ENCODE measurements at places on chromosomes 5 and 9. TPM values are rescaled to one million over a fixed set of nuclear protein-coding genes. Genes with fewer than 3 reads are reported as not detected.

GRCh38 chr9:33480106-33480505, 6.4 kb upstream of the NOL6 start:
- DNase-seq = no peak

DNA sequence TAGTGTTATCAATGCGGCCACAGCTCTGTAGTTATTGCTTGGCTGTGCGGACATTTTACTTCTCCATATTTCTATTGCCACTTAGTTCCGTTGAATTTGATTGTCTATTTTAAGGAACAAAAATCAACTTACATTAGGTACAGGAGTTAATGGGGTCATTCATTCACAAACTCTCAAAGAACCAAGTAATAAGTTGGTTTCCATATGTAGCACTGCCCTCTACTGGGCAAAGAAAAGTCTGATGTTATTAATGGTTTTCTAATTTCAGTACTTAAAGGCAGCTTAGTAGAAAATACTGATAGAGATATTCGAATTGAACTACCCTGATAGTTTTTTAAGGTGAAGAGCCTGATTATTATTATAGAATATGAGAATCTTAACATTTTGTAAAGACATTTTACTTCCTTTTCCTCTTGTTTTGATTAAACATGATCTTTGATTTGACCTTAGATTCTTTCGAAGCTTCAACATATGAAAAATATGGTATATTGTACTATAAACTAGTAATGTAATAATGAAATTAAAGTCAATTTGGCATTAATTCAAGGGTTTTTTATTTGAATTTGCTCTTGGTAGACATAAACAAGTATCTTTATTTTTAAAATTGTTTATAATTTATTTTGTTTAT, 119.5 kb upstream of the CTNND2 start:
- DNase-seq = no peak

- no peak for DNase-seq
Observed at GRCh38 chr9:121748074-121748473, 96.6 kb downstream of the DAB2IP start.

DNA sequence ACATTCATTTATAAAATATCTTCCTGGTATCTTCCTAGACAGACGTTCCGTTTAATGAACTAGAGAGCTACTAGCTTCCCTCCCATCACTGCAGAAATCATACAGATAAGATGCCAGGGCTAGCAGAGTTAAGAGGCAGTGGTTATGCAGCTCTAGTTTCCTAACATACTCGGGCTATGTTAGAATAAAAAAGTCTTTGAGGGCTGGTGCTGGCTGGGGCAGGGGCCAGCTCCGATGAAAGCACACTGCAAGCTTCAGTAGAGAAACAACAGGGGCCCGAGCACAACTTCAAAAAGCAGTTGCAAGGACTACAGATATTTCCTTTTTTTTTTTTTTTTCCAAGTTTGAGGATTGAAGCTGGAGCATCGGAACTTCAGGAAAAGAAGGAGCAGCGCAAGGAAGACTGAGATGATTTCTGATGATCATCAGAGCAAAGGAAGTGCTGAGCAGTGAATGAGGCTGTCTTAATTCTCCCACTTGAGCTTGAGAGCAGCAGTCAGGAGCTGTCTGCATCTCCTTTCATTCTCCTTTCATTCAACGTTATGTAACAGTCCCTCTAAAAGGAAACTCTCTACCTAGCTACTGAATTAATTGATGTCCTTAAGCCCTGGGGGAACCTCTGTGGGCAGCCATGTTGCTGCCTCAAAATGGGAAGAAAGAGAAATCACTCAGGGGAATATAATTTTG, 47.6 kb upstream of the ADCY2 start:
- DNase-seq = no peak

DNA sequence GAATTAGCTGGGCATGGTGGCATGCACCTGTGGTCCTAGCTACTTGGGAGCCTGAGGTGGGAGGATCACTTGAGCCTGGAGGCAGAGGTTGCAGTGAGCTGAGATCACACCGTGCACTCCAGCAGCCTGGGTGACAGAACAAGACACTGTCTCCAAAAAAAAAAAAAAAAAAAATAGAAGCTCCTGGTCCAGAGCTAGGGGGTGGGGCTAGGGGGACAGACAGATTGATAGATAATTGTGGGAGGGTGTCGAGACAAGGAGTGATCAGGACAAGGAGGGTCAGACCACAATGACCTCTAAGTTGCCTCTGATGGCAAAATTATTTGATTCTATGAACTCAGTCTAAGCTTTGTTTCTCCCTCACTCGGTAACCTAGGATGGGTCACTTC, 6.6 kb upstream of the PHF19 start:
- no peak for DNase-seq

- DNase-seq = no peak
Observed at GRCh38 chr5:35133186-35133585, 85.4 kb upstream of the AGXT2 start.

- peak; percentile 20 for DNase-seq
Observed at GRCh38 chr5:171312129-171312974, 3.3 kb downstream of the TLX3 start.

GRCh38 chr9:21399956-21400355, 9.0 kb upstream of the IFNA8 start:
- no peak for DNase-seq

DNA sequence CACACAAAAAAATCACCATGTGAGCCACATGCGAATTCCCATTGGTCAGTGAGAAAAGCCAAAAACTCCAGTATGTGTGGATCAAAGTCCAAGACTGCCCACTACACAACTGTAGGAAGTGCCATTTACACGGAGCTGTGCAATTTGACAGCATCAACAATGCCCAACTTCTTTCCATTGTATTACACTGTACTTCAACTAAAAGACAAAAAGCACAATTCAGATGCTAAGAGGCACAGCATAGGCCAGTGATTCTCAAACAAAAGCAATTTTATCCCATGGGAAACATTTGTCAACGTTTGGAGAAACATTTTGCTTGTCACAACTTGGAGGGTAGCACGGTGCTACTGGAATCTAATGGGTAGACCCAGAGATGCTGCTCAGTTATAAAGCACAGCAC, 39.8 kb downstream of the IARS1 start:
- no peak for DNase-seq

DNA sequence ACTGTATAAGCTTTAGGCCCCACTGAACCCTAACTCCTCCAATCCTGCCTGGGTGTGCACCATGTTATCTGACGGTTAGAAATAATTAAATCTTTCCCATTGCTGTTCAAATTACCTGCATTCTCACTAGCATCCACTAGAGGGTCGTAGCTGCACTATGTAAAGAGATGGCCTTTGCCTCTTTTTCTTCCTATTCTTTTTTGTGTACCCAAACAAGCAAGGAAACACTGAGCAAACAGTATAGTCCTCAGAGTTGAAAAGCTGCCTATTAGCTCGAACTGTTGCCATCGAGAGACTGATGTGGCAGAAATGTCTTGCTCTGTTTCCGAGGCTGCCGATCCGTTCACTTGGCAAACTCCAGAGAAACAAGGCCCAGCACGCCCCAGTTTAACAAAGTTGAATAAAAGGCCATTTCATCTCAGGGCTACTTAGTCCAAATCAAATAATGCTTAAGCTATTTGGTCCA, 163.8 kb upstream of the TRPM3 start:
- DNase-seq = peak; percentile 25

DNA sequence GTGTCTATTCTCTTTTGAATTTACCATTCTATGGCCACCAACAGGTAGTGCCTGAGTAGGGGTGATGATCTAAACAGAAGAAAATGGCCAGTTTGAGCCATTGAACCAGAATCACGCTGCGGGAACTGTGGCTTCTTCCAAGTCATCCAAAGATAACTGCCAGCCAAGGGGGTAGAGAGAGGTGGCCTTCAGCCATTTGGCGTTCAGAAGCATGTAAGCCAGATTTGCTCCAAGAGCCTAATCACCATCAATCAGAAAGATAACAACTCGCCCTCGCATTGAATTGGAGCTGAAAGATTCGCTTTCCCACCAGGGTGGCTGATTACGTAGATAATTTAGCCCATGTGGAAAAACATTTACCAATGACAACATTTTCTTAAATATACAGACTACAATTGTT, 1302.7 kb upstream of the DMAC1 start:
- no peak for DNase-seq

DNA sequence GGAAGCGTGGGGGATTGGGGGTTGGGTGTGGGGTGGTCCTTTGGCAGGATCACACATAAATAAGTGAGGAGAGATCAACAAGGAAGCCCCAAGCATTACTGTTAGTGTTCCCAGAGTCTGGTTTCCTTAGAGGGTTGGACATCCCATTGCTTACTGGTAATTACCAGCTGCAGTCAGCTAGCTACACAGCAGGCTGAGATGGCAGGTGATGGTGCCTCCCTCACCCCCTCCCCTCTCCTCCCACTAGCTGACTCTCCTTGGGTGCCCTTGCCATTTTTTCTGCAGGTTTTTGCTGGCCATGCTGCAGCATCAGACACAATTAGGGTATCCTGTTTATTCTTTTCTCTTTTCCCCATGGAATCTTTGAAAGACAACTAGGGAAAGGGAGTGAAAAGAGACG, 107.5 kb upstream of the TLR4 start:
- no peak for DNase-seq

DNA sequence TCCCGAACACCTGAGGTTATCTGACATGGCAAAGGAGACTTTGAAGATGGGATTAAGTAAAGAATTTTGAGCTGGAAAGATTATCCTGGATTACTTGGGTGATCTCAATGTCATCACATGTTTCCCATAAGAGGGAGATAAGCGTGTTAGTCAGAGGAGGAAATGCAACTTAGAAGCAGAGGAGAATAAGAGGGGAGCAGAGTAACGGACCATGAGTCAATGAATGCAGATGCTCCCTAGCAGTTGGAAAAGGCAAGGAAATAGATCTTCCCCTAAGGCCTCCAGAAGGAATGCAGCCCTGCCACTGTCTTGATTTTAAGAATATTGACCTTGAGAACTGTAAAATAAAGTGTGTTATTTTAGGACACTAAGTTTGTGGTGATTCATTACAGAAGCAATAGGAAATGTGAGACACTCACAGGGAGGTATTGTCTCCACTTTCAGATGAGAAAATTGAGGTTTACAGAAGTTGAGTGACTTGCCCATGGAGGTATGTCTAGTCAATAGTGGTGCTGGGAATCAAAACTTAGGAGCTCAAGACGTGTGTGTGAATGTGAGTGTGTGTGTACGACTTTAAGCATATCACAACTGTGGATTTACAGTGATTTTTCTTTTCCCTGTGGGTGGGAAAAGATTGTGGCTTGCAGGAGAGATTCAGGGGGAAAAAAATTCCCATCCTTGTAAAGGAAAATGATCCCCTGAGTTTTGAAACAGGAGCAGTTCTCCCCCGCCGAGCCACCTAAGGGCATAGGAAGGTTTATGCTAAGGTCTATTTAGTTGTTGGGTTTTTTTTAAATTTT, 125.3 kb downstream of the TRIM32 start:
- no peak for DNase-seq

GRCh38 chr9:34997379-34997781, 7.8 kb downstream of the DNAJB5 start:
- no peak for DNase-seq

- no peak for DNase-seq
Observed at GRCh38 chr9:78189461-78189860, 46.4 kb upstream of the CEP78 start.

GRCh38 chr5:170438581-170438980, 49.4 kb upstream of the KCNMB1 start:
- no peak for DNase-seq

GRCh38 chr9:110251212-110251611, 5.1 kb downstream of the TXN start:
- DNase-seq = no peak

GRCh38 chr9:106954558-106954957, 91.6 kb downstream of the ZNF462 start:
- DNase-seq = no peak

DNA sequence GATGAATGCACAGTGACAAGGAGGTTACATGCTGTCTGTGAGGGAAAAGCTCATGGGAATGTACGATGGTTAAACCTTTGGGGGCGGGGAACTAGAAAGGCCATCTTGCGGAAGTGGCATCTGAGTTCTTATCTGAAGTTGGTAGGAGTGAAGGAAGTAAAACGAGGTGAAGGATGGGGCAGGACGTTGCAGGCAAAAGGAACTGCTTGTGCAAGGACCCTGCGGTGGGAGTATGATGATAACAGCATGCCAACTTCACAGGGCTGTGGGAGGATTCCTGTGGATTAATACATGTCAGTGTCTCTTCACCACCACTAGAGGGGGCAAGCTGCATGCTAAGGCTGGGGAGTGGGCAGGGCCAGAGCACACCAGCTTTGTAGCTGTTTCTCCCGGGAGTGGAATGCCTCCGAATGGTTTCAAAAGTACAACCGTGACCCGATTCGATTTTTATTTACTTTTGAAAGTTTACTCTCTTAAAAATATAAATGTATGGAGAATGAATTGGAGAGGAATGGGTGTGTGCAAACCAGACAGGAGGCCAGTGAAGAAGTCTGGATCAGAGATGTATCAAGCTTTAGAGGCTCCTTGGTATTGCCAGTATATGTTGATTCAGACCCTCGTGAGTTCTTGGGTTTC, 62.5 kb downstream of the CYFIP2 start:
- DNase-seq = peak; percentile 77

GRCh38 chr9:110255034-110255462, 1.3 kb downstream of the TXN start:
- DNase-seq = peak; percentile 14

DNA sequence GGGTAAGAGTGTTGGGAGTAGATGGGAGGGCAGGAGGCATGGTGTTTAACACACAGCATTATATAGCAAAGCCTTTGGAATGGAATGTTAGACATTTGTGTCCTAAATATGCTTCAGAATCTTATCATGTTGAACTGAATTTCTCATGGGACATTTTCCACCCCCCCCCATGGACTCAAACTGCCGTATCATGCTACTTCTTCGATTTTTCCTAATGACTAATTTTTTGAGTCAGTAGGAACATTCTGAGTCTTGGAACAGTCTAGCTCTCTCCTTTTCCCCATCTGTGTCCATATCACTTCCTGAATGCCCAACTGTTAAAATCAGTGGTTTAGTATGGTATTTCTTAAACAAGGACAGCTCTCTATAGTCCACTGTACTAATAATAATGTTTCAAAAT, 380.6 kb downstream of the TLE4 start:
- DNase-seq = no peak

GRCh38 chr5:180618829-180619562, 27.7 kb upstream of the SCGB3A1 start:
- DNase-seq = peak; percentile 65

- DNase-seq = no peak
Observed at GRCh38 chr5:116696366-116696765, 121.7 kb upstream of the SEMA6A start.

GRCh38 chr9:8680658-8681057, 881.1 kb upstream of the DMAC1 start:
- DNase-seq = no peak

DNA sequence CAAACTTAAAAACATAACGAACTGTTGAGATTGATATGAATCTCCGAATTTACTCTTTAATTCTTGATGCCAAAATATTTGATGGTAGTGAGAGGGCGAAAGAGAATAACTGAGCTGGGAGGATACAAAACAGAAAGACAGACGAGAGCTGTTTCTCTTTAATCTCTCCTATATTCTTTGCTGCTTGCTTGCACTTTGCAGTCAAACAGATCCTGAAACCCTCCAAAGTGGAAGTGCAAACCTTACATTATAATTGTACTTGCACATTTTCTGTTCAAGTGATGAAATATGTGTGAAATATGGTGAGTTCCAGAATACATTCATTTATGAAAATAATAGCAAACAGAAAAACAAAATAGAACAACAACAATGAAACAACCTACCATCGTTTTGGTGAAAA, 63.8 kb downstream of the PAM start:
- DNase-seq = no peak

Gene LURAP1L
- total RNA-seq = not detected

Gene PCDHB6
- total RNA-seq = not detected

Gene HMCN2
- total RNA-seq = 0.05 TPM

Gene FOXD1
- 0.23 TPM for total RNA-seq

Gene CAPSL
- total RNA-seq = 1.7 TPM

Gene LCN12
- total RNA-seq = 1.5 TPM

Gene DDX4
- total RNA-seq = not detected

Gene EPB41L4B
- 0.23 TPM for total RNA-seq

Gene SPATA31D1
- not detected for total RNA-seq

Data from activated CD4-positive, alpha-beta T cell treated with anti-CD3 and anti-CD28 coated beads for 36 hours (primary cell).